ENCODE measurements at places on chromosomes 2 and 18.

DNA sequence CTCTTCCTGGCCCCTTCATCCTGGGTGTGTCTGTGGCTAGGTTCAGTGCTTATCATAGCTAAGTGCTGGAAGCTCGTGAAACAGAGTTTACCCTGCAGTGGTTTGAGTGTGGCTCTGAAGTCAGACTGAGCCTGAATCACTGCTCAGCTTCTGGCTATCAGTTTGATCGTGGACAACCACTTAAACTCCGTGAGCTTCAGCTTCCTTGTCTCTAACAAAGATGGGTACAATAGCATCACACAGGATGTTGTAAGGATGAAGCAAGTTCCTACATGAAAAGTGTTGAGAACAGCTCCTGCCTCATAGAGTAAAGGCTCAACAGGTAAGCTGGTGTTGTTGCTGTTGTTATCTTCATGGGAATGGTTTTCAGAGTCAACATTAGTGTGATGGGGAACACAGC is 210.3 kb downstream of the CLIP4 start:
- no peak for DNase-seq

GRCh38 chr2:100981011-100981410 is 21.1 kb upstream of the RPL31 start:
- no peak for DNase-seq

- no peak for DNase-seq
Measured at GRCh38 chr2:117952701-117953100, 61.2 kb downstream of the CCDC93 start.

DNA sequence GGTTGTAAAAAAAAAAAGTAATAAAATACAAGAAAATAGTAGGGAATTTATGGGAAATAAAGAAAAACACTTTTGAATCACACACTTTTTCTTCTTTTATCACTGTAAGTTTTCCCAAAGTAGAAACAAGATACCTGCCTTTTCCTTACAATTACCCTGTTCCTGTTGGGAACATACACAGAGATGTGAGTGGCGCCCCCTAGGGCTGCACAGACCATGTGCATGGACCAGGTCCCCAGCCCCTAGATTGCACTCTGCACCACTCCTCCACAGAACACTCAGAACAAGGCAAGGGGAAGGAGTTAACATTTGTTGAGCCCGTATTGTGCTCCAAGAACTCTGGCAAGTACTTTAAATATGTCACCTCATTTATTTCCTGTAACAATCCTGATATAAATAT is 118.7 kb upstream of the NRP2 start:
- peak; percentile 10 for DNase-seq

DNA sequence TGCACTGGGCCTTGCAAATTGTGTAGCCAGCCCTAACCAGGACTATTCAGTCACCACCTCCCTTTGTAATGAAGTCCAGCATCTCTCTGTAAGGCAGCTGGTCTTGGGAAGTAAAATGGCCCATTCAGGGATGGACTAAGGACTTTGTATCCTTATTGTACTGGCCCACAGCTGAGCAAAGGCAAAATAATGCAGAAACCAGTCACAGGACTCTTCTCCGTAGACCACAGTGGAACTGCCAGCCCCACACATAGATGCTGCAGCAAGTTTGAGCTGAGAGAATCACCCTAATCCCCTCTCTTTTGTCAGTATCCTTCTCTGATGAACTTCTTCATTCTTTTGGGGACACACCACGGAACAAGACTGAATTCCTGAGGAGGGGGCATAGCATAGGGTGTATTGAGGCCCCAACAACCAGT is 73.6 kb upstream of the RTN4 start:
- no peak for DNase-seq

GRCh38 chr2:120503206-120503792 is 157.4 kb downstream of the INHBB start:
- no peak for DNase-seq

DNA sequence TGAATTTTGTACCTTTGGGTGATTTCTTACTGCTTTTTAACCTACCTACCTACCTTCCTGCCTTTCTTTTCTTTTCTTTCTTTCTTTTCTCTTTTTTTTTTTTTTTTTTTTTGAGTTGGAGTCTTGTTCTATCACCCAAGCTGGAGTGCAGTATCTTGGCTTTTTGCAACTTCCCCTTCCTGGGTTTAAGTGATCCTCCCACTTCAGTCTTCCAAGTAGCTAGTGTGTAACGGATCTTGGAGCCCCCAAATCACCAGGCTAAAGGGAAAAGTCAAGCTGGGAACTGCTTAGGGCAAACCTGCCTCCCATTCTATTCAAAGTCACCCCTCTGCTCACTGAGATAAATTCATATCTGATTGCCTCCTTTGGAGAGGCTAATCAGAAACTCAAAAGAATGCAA is 61.3 kb downstream of the DDX18 start:
- no peak for DNase-seq

- DNase-seq, result no peak
Measured at GRCh38 chr2:221380062-221380461, 192.0 kb downstream of the EPHA4 start.

DNA sequence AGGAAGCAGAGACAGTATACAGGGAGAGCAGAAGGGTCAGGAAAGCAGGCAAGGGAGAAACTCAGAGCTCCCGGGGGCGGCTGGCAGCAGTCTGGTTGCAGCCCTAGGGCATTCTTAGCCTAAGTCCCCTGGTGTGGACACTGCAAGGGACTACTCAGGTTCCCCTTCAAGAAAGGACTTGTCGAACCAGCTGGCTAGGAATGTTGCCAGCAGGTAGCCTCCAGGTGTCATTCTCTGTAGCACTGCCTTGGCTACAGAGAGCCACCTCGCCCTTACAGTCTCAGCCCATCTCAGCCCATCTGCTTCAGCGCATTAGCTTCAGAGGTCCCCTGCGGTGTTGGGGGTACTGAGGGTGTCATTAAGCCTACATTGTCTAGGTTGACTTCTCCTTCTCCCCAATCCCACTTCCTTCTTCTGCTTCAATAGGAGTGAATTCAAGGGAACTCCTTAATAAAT is 11.3 kb upstream of the TMSB10 start:
- DNase-seq, result no peak

GRCh38 chr2:160222546-160223283 is 22.6 kb upstream of the ITGB6 start:
- DNase-seq, result no peak

- no peak for DNase-seq
Measured at GRCh38 chr18:42157420-42157819, 202.4 kb downstream of the PIK3C3 start.

DNA sequence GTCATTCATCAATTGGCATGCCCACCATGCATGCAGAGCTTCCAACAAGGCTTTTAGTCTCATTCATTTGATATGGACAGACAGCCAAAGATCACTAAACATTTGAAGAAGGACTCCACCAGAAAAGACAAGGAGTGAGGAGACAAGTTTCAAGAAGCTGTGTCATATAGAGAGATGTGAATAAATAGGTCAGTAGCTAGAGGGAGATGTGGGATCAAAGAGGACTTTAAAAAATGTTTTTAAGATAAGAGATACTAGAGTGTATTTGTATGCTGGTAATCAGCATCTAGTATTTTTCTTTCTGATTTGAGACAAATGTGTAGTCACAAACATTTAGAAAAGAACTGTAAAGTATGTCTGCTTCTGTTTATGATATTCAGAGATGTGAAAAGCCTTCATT is 48.5 kb downstream of the ANTXR1 start:
- DNase-seq, result no peak

- DNase-seq, result no peak
Measured at GRCh38 chr2:117917223-117917917, 96.5 kb downstream of the CCDC93 start.

GRCh38 chr18:43148231-43148630 is 32.7 kb upstream of the RIT2 start:
- DNase-seq, result no peak

- DNase-seq, result no peak
Measured at GRCh38 chr2:127220768-127221527, 849 bp upstream of the CYP27C1 start.

DNA sequence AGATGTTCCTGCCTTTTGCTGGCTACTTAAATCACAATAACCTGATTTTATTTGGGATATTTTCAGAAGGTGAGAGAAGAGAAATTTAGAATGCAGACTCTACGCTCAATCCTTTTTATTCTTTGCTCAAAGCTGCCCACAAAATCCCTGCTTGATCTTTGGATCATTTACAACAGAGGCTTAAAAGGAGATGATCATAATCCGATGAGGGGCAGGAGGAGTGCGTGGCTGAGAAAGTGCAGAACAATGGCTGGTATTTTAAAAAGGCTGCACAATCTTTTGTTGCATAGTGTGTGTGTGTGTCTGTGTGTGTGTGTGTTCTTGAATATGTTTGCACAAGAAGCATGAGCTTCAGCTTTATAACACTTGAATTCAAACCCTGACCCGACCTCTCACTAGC is 256.3 kb upstream of the MYT1L start:
- no peak for DNase-seq

DNA sequence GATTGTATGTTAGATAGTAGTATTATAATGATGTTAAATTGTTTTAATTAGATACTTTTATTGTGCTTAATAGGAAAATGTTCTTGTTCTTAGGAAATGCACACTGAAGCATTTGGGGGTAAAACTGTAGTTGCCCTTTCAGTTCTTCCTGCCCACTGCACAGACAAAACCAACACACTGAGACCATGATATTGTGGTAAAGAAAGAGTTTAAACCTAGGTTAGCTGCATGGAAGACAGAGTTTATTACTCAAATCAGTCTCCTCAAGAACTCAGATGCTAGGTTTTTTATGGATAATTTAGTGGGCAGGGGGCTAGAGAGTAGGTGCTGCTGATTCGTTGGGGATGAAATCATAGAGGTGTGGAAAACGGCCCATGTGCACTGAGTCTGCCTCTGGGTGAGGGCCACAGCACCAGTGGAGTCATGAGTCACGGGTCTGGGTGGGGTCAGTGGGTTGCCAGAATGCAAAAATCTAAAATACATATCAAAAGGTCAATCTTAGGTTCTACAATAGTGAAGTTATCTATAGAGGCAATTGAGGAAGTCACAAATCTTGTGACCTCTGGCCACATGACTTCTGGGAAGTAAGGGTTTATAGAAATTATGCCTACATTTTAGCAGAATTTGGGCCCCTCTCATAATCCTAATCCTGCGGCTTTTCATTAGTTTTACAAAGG is 283.4 kb upstream of the FBXO11 start:
- DNase-seq, result no peak

DNA sequence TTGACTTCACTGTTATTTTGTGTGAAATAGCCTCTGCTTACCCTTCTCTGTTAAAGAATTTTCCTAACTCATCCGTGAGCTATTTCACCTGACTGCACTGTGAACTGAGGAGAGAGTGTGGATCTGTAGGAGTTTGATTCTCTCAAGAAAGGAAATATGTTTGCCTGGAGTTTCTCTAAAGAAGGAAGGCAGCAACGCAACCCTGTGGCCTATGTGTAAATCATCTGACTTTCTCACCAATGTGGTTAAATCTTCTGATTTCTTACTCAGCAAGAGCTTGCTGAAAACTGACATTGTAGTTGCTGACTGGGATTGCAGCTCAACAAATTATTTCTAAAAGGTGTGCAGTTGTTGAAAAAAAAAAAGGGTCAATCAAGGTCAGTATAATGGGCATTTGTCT is 153.9 kb upstream of the PELI1 start:
- DNase-seq, result no peak

GRCh38 chr2:54858021-54858681 is 134.7 kb downstream of the EML6 start:
- no peak for DNase-seq

DNA sequence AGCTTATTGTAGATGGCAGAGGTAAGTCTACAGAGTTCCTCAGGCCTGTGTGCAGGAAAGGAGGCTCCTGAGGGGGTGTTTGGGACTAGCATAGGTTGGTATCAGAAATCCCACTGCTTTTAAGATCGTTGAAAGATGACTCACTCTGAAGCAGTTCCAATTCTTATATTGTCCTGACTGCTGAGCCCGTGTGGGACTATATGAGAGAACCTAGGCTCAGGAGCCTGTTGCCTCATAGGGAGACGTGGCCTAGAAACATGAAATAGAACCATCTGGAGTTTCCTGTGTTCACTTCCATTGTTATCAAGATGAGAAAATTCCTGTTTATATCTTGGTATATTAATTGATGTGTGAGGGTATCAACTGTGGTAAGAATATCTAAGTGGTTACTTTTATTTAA is 5.7 kb downstream of the CCT7 start:
- no peak for DNase-seq

DNA sequence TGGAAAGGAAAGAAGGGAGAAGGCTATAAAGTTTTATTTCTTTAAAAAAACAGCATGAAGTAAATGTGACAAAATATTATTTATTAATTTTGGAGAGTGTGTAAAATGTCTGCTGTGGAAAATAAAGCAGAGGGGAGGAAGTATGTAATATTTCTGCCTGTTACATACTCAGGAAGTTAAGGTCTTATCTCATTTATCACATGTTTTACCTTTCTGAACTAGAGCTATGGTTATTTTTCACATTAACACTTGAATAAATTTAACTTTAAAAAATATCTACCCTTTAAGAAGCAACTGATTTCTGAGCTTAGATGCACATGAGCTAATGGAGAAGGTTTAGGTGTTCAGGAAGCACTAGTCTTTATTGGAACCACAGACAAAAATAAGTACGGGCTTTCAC is 148.3 kb downstream of the GRB14 start:
- DNase-seq, result no peak

- DNase-seq, result no peak
Measured at GRCh38 chr2:135124924-135125886, 73.1 kb downstream of the RAB3GAP1 start.

DNA sequence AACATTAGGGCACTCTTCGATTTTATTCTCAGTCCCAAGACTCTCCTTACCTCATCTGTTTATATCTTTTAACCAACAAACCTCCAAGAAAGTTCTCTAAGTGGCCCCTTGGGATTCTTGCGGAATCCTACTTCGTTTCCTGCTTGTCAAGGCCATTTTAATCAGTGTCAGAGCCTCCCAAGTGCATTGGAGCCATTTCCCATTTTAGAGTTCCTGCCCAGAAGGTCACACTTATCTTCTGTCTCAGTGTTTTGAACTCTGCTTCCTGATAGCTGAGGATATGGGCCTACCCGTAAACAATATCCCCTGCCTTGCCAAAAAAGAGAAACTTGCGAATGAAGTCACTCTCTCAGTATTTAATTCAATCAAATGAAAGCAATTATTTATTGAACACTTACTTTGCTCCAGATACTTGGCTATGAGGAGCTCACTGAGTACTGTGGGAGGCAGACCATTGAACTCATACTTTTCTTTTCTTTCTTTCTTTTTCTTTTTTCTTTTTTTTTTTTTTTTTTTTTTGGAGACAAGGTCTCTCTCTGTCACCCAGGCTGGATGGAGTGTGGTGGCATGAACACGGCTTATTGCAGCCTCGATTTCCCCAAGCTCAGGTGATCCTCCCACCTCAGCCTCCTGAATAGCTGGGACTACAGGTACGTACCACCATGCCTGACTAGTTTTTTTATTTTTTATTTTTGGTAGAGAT is 5.7 kb upstream of the NOSTRIN start:
- no peak for DNase-seq

Measured in stimulated activated CD4-positive, alpha-beta T cell treated with anti-CD3 and anti-CD28 coated beads, Interleukin-4, amount 100 ng/mL, for 1 hour (primary cell).